ENCODE measurements at places on chromosomes 12 and 14.

DNA sequence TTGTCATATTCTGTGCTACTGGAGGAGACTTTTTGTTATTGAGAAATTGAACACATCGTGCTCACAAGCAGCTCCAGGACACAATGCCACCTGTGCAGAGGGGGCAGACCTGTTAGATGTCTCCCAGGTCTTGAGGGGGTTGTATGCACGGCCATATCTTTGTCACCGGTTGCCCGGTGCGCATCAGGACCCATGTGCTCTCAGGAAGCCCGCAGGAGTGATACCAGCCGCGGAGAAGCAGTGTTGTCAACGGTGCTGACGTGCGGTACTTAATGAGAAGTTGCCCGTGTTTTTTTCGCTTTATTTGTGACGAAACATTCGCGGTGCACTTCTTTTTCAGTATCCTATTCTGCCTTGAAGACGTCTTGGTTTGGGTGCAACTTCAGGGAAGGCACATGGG, 128.2 kb upstream of the RTL1 start:
- DNase-seq: no peak

GRCh38 chr12:77493302-77494168, 337.2 kb upstream of the NAV3 start:
- DNase-seq: no peak

DNA sequence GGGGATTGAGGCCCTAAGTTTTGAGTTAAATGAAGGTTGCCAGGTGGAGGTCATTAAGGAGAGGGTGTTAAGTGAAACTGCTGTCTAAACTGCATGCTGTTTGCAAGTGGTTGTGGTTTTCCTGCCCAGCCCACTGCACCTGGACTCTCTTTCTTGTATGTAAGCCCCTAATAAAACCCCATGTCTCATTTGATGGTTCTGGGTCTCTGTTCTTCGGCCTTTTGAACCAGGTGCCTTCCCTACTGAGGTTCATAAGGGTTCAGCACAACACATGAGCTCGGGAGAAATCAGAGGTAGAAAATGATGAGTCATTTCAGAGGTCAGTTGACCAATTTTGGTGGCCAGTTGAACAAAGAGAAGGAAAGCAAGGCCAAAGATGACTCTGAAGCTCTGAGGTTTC, 382.5 kb downstream of the RPS29 start:
- no peak for DNase-seq

DNA sequence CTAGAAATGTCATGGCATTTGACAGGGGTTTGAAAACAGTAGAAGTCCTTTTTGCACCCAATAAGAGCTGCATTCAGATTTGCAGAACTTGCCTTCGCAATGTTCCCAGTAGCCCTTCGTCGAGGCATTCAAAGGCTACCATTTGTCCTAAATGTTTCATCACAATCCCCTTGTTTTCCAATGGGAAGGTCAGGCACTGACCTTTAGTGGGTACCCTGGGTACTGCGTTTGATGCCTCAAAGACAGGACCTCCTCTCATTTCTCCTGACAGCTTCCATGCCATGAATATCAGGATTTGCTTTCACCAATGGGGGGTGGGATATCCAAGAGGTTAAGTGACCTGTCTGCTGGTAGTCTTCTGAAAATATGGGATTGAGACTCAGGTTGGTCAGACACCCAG, 1063.1 kb downstream of the BCL11B start:
- no peak for DNase-seq

DNA sequence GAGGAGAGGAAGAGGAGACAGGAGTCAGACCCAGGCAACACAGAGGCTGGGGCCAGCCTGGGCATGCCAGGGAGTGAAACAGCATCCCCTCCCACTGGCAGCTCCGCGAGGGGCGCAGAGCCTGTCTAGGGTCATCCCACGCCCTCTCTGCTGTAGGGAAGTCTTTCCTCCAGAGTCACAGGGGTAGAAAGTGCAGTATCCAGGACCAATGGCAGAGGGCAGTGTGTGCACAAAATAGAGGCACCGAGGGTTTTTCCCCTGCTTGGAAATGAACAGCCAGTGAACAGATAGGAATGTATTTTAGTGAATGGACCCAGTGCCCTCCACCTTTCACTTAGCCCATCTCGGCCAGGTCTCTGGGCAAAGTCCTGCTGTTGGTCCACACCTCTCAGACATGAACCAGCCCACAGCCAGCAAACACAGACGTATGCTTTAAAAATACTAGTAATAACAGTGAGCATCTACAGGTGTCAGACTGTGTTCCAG, 9.4 kb upstream of the KRT74 start:
- DNase-seq: peak; percentile 20

GRCh38 chr14:39731912-39732311, 299.7 kb upstream of the FBXO33 start:
- DNase-seq: no peak

- no peak for DNase-seq
Observed at GRCh38 chr14:56118611-56119181, 485 bp downstream of the PELI2 start.

DNA sequence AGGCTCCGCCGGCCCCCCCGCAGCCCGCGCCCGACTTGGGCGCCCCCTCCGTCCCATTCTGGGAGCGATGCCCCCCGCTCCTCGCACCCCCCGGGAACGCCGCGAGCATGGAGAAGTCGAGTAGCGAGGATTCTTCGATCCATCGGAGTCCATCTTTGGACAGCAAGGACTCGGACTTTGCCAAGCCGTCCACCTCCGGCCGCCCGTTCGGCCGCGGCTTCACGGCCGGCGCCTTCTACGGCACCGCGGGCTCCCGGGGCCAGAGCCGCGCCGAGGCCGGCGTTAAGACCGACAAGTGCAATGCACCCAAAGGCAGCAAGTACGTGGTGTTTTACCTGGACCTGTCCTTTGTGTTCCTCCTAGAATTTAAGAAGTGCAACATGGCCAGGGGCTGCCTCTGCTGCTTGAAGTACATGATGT, 123.6 kb downstream of the TSPAN9 start:
- DNase-seq: no peak

GRCh38 chr12:89421092-89421835, 69.0 kb upstream of the DUSP6 start:
- no peak for DNase-seq

GRCh38 chr14:104436047-104436591, 143.4 kb upstream of the C14orf180 start:
- DNase-seq: no peak

DNA sequence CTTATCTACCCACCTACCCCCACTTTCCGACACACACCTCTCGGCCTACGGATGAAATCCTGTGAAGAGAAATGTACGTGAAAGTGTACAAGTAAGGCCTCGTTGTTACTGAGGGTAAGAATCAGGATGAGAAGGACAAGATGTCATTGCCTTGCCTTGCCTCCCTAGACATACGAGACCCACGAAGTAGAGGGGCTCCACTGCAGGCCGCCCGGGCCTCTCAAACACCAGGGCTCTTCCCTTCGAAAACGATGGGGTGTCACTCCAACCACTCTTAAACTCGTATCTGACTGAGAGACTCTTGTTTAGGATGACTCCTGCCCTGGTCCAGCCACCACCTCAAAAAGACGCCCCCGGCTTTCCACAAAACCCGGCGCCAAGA, 498 bp downstream of the RACGAP1 start:
- no peak for DNase-seq

GRCh38 chr12:52151837-52152783, 39.7 kb downstream of the KRT80 start:
- no peak for DNase-seq

DNA sequence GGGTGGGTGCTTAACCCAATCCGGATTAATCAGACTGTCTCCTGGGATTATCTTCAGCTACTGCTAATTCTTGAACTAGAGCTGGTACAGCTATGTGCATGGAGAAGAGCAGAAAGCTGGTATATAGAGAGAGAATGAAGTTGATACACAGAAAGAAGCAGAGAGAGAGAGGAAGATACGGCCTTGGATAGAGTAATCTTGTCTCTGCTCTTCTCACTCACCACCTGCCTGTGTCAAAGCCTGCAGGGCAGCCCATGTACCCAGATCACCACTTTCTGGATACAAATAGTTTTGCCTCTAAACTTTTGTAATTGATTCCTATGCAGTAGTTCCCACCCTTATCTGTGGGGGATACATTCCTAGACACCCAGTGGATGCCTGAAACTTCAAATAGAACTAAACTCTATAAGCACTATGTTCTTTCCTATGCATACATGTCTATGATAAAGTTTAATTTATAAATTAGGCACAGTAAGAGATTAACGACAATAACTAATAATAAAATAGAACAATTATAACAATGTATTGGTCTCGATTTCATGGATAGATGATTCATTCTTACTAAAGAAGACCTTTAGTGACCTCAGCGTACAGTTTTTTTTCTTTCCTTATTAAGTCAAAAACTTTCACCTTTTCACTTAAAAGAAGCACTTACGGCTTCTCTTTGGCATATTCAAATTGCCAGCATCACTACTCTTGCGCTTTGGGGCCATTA, 45.5 kb downstream of the YEATS4 start:
- no peak for DNase-seq

DNA sequence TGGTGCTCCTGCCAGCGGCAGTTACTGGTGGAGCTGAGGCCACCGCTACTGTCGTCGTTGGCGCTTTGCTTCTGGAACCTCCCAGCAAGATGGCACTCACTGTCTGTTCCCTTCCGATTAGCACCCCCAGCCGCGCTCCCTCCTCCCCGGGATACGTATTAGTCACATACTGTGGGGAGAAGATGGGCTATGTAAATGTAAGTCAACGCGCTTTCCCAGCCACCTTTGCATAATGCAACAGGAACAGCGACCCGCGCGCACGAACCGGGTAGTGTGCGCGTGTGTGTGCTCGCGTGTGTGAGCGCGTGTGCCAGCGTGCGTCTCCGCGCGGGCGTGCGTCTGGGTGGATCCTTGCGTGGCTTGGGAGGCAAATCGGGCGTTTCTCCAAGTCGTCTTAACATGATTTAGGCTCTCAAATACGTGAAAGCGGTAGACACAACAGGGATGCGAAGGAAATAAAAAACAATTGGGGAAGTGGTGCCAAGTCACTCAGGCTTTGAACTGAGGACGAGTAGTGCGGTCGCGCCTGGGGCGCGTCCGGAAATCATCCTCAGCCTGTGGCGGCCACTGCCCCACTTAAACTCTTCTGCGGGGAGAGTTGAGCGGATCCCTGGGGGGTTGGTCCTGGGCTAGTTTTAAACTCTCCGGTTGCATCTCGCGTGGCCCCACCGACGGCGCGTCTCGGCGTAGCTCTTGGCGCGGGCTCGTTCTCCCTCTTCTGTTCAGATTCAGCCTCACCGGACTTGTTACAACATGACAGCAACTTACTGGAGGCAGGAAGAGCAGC, 1.8 kb downstream of the FLRT2 start:
- peak; percentile 60 for DNase-seq

DNA sequence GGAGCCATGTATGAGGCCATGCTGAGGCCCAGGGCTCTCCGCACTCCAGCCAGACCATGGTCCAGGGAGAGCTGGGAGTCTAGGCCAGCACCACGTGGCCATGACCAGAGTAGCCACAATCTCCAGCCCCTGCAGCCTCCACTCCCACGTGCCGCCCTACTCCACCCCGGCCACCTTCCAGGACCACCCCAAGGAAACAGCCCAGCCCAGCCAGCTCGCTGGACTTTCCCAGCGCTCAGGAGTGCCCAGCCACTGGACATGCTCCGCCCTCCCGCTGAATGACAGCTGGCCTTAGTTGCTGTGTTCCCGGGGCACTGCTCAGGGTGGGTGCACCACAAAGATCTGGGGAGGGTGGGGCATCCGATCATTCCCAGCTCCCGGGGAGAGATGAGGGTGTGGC, 2.1 kb upstream of the C14orf180 start:
- DNase-seq: no peak

GRCh38 chr12:59499774-59500173, 96.1 kb upstream of the SLC16A7 start:
- DNase-seq: no peak

DNA sequence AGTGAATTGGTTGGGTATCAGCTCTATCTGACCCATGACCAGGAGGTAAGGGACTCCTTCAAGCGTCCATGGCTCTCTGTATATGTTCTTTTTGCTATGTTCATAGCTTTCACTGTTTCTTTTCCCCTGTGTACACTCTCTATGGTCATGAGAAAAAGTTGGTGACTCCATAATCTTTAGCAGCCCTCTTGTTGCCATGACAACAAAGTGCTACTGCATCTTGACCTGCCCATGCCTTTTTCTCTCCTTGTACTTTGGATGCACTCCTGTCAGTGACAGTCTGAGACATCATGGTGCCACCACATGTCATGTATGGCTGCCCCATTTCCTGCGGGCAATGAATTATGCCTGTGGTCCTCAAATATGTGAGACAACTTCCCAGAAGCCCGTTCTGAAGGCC, 280.2 kb downstream of the TMEM121 start:
- DNase-seq: no peak

DNA sequence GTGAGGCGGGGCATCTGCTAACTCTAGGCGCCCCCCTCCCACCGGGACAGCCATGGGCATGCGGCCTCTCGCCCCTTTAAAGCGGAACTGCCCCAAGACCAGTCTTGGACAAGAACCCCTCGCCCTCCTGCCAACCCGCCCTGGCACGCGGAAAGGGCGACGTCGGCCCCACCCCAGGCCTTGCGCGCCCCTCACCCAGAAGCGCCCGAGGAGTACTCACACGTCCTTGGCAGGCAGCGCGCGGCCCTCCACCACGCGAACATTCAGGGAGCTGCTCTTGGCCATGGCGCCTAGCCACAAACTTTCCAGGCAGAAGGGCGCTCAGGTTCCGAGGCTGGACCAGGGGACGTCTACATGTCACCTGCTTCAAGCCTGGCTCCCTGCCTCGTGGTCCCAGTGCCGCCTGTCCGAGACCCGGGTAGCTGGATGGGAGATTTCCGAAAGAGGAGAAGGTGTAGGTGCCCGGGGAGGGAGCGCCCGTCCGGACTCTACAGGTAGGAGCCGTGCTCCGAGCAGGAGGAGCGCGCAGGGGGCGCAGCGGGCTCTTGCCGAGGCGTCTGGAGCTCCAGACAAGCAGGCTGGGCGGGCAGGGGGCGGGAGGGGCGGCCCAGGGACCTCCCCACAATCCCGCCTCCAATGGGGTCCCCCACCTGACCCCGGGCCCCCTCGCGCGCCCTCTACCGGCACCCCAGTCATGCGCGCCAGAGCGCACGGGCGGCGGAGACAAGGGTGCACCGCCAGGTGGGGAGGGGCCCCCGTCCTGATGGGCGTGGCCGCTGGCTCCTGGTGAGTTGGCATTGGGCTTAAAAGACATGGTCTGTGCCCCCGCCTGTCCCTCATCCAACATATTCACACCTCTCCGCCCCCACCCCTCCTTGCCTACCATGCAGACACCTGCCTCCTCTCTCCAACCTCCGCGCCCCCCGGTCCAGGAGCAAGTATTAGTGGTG, at the start of gene RASAL1:
RASAL1 (minus strand) TSS at position 584 of the 950 bp plus-strand sequence; CDS start at position 285, 299 bp downstream.
- DNase-seq: peak; percentile 34

DNA sequence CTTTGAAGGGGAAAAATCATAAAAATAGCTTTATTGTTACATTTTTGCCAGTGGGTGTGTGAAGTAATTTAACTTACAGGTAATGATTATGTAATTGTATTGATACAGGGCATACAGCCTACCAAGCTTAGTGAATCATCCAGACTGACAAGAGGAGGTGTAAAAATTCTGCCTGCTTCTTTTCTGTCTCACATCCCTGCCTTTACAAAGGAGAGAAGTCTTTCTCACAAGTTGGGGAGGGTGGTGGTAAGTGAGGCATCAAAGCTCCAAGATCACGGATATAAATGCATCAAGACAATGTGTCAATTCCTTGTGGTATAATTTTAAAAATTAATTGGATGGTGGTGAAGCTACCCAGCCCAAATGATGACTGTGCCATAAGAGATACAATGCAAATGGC, 39.0 kb upstream of the G2E3 start:
- no peak for DNase-seq

All from anterior cingulate cortex (tissue), 58 donors.